ENCODE measurements at places on chromosomes 1 and 21.

DNA sequence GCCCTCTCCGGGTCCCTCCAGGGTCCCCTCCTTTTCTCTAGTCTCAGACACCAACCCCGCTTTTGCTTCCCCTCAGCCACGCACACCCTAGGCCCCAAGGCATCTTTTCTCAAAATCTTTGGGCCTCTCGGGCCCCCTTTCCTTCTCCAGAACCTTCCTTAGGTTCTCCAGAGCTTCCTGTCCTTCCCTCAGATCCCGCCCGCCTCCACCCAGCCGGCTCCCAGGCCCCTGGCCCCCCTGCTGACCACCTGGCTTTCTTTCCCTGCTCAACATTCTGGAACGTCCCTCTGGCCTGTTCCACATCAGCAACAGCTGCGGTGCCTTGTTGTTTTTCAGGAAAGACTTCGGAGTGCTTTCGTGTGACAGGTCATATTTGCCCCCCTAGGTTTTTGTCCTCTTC is 1.2 kb downstream of the ZDHHC18 start:
- no peak for DNase-seq

- DNase-seq: no peak
These were observed 382.5 kb downstream of the PLPP3 start for GRCh38 chr1:56196839-56197238.

DNA sequence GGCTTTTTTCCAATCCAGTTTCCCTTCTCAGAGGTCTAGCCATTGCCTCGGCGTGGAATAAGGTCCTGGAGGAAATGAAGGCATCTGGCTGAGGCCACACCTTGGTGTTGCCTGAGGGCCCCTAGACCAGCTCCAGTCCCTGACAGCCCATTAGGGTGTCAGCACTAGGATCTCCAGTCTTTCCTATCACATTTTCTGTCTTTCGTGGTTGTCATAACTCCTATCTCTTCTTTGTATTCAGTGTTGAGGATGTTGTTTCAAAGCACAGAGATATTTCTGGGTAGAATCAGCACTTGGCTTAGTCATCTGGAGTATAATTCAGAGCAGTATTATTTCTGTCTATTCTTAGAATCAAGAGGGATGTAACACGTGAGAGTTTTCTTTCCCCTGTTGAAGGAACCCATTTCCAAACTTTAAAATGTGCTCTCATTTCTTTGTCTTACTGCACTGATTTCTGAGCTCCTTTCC is 844.3 kb downstream of the KCNT2 start:
- DNase-seq: no peak

DNA sequence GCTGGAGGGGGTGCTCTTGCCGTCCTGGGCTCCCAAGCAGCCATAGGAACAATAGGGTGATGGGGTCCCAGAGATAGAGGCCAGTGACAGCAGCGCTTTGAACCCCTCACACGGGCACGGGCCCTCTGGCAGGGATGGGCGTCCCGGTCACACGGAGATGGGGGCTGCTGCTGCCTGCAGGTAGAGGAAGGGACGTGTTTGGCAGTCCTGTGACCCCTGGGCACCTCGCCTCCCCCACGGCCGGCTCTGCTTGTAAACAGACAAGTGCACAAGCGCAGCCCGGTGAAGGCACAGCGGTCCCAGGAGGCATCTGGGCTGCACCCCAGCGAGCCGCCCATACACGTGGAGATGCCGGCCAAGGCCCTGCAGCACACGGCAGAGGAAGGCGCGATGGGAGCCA is 36.5 kb upstream of the PDE9A start:
- no peak for DNase-seq

- no peak for DNase-seq
These were observed 65.6 kb upstream of the PLA2G4A start for GRCh38 chr1:186763107-186763506.

DNA sequence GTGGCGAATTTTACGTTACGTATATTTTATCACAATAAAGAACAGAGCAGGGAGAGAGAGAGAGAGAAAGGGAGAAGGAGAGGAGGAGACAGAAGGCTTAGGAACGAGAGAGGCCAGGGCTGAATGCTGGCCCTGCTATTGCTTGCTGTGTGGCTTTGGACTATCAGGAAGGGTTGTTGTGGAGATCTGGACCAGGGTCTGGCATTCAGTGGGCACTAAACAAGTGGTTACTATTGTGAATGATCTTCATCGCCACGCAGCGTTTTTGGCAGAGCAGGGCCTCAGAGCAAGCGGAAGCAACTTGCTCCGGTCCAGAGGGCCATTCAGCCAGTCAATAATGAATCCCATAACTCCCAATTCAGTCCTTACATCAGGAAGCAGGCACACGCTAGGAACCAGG is 26.4 kb downstream of the PIK3C2B start:
- DNase-seq: no peak

DNA sequence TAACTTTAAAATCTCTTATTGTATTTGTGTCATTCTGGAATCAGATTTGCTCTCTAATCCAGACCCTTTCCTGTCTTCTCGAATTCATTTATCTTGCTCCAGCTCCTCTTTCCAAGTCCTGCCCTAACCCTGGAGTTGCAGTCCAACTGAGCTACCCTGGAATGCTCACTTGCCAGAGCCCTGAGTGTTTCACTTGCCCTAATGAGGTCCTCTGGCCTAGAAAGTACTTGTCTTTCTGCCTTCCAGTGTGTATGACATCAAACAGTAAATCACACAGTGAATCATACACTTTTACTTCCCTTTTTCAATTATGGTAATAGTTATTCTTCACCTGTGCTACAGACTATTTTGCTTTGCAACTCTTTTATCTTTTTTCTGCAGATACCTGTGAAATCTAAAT is 96.9 kb downstream of the NEK7 start:
- DNase-seq: no peak

- no peak for DNase-seq
These were observed 11.8 kb downstream of the SIM2 start for GRCh38 chr21:36710729-36711048.

DNA sequence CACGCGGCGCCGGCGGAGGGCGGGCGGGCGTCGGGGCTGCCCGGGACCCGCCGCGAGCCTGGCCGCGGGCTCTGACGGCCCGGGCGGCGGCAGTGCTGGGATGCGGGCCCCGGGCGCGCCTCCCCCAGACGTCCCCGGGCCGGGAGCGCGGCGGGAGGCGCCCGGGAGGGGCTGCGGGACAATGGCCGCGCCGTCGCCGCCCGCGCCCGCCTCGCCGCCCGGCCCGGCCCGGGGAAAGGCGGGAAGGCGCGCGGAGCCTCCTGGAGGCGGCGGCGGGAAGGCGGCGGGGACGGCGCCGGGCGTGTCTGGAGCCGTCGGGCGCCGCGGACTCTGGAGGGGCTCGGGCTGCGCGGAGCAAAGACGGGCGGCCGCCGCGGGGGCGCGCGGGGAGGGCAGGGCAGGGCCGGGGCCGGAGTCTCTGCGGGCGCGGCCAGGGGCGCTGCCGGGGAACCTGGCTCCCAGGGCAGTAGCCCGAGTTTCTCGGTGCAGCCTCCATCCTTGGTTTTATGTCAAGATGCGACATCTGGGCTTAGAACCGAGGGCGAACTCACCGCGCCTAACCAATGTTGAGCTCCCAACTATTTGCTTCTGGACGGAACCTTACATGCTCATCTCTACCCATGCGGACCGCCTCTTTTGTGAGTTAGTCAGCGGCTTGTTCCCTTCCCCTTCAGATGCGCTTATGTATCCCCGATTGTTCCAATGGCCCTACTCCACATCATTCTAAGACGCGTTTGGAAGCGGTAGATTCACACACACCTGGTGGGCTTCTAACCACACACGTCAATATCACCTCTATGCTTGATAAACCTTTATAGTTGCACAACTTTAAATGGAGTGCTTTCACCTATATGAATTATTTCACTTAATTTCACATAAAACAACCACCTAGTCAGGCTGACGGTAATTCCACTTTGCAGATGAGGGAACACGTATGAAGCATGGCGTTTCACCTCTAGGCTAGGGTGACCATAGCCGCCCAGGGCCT is 651 bp downstream of the ZBTB8A start:
- DNase-seq: no peak

- no peak for DNase-seq
These were observed 24.9 kb downstream of the CCDC185 start for GRCh38 chr1:223417903-223418663.

GRCh38 chr1:228510101-228510802 is 23.1 kb downstream of the RNF187 start:
- DNase-seq: no peak

- no peak for DNase-seq
These were observed 25.9 kb upstream of the KCNA2 start for GRCh38 chr1:110631836-110632620.

GRCh38 chr1:175033953-175034352 is 10.7 kb upstream of the MRPS14 start:
- no peak for DNase-seq

DNA sequence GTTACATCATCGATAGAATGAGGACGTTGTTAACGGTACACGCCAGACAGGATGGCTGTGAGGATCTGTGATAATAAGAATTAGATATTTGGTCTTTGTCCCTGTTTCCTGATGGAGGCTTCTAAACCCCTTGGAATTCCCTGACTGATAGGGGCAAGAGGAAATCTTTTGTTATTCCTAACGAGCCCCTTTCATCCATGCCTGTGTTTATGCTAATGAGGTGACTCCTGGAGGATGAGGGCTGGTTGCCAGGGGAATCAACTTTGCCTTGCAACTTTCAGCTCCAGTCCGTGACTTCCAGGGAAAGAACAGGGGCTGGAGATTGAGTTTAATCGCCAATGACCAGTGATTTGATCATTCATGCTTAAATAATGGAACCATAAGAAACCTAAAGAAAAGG is 39.3 kb upstream of the NLRP3 start:
- no peak for DNase-seq

- DNase-seq: no peak
These were observed 13.6 kb downstream of the C1orf52 start for GRCh38 chr1:85245891-85246290.

DNA sequence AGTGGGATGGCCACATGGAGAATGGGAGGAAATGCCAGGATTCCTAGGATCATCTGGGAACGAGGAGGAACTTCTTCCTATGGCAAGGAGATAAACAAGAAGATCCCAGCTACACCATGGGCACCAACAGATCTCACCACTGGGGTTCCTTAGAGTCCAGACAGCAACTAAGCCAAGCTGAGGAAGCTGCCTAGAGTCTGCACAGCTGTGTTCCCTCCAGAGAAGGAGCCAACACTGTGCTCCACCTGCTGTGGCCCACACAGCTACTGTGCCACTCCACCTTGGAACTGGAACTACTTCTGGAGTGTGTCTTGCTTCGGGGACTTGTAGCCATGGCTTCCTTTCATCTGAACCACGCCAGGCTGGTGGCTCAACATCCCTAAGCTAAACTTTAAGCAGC is 6.0 kb downstream of the IFNAR1 start:
- no peak for DNase-seq

DNA sequence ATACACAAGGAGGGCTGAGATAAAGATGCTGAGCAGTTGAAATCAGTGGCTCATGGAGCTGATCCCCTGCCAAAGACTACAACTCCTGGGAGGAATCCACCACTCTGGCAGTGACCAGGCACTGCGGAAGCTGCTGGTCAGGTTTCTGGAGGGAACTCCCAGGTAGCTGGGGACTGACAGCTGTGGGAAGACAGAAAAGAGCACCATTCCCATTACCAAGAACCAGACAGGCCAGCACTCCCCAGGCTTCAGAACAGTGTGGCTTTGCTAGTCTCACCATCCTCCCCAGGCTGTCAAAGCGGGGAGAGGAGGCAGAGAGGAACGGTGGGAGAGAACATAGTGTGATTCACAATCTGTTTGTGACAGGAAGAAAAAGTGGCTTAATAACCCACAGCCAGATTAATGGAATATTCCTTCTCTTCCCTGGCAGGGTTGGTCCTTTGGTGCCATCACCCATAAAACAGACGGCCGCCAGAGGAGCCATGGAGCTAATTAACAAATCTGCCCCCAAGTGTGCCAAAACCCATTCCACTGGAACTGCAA is 92.1 kb downstream of the MAB21L3 start:
- DNase-seq: no peak

GRCh38 chr1:68149110-68149798 is 83.1 kb downstream of the WLS start:
- no peak for DNase-seq

GRCh38 chr1:85397490-85398032 is 67.4 kb downstream of the DDAH1 start:
- no peak for DNase-seq

DNA sequence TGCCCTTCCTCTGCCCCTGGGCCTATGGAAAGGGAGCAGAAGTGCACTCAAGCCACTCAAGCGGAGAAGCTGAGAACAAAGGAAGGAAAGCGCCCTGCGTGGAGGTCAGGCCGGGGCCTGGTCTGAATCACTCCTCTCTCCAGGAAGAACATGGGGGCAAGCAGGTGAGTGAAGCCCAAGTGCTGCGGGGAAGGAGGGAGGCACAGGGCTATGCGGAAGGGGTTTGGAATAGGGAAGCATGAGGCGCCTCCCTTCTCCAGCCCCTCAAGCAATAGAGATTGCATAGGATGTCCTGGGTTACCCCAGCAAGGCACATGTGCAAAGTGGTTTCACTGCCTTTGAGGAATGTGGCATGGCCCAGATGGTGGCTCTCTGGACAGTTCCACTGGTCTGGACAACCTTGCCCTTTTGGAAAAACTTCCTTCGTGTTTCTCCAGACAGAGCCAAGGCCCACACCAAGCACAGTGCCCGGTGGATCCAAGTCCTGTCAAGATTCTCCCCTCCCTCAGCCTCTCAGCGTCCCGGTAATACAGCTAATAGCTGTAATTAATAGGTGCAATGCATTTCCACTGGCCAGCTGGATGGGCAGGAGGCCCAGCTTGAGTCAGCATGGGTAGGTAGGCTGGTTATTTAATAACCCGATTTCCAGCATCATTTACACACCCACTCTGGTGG is 13.7 kb downstream of the BLACAT1 start:
- no peak for DNase-seq

GRCh38 chr21:28308516-28308915 is 684.2 kb downstream of the LTN1 start:
- no peak for DNase-seq

DNA sequence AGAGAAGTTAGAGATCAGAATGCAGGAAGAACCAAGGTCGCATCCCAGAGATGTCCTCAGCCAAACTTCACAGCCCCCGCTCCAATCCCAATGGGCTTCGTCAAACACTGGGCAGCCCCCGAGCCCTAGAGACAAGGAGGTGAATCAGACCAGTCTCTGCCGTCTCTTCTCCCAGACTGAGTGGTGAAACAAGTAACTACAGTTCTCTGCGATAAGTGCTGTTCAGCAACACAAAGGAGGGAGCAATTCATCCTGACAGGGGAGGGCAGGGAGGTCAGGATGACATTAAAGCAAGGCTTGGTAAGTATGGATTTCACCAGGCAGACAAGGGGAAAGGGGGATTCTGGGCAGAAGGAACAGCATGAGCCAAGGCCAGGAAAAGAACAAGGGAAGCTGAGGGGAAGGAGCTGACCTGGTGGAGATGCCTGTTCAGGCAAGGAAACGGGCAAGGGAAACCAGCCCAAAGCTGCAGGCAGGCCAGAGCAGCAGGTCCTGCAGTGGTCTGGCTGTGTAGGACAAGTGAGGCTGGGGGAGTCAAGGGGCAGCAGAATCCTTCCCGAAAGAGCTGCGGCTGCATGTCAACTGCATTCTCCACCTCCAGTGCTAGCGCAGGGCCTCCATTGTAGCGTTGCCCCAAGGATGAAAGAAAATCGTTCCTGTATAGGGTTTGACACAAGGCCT is 13.6 kb upstream of the ERI3 start:
- no peak for DNase-seq
